ENCODE measurements at places on chromosomes 7 and 10.

GRCh38 chr10:74671716-74672115, 154.7 kb upstream of the KAT6B start:
- no peak for DNase-seq

DNA sequence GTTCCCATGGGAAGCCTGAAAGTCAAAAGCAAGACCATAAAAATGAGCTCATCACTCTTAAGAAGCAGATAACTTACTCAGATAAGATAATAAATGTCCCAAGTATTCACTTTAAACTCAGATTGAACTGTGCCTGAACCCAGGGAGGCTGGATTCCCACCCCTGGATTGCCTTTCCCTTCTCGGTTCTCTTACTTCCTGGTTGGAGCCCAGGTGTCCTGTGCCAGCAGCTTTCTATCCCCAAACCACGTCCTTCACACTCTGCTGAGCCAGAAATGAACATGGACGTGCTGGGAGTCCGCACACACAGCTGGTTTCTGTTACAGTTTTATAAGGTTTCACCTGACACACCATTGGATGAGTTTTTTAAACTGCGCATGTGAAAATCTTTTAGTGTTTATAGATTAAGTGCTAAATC, 636.2 kb upstream of the IGFBP3 start:
- no peak for DNase-seq

GRCh38 chr10:99172950-99173349, 62.7 kb downstream of the HPSE2 start:
- DNase-seq: no peak

GRCh38 chr10:97124211-97124610, 61.5 kb downstream of the SLIT1 start:
- DNase-seq: no peak

DNA sequence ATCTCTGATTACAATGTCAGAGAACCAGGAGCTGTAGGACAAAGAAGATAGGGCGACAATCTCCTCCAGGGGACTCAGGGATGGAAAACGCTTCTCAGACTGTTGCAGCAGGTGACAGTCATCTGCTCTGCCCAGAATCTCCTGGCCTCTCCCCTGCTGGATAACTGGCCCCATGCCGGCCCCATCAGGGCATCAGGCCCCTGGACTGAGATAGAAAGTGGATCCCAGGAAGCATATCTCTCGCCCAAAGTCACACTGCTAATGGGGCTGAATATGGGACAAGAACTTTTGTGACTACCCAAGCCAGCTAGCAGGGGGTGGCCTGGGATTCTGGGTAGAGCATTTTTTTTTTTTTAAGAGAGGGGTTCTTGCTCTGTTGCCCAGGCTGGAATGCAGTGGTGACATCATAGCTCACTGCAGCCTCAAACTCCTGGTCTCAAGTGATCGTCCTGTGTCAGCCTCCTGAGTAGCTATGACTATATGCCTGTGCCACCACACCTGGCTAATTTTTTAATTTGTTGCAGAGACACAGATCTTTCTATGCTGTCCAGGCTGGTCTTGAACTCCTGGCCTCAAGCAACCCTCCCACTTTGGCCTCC, 20.5 kb upstream of the MLXIPL start:
- DNase-seq: no peak

GRCh38 chr10:132671228-132672154, 114.5 kb downstream of the NKX6-2 start:
- no peak for DNase-seq

DNA sequence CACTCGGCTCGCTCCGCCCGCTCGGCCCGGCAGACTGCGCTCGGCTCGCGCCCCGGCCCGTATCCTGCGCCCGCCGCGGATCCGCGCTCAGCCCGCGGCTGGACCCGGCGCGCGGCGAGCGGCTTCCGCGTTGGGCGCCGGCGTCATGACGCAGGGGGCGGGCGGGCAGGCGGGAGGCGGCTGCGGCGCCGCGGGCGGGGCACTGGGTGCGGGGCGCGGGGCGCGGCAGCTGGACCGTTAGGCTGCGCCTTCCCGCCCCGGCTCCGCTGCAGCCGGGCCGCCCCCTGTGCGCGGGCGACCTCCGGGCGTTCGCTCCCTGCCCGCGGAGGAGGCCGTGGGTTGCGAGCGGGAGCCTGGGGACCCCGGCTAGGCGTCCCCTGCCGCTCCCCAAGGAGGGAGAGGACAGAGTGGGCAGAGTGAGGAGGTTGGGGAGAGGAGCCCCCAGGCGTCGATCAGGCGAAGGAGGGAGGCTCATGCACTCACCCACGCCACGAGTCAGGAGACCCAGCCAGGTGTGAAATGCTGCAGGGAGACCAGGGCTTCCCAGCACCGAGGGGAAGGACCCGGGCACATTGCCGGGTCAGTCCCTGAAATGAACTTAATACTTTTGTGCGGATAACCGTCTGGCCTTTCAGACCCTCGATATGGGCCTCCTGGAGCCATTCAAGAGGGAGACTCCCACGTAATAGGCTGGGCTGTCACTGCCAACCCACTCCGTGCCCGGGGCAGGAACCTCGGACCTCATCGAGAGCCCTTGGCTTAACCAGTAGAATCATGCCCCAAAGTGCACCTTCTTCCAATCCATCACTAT, at the start of gene PIP4K2A:
Gene PIP4K2A, minus strand, starts transcription at position 100 of the 811 bp plus-strand sequence. CDS start 252 bp downstream, outside the sequence.
- DNase-seq: peak; percentile 25

DNA sequence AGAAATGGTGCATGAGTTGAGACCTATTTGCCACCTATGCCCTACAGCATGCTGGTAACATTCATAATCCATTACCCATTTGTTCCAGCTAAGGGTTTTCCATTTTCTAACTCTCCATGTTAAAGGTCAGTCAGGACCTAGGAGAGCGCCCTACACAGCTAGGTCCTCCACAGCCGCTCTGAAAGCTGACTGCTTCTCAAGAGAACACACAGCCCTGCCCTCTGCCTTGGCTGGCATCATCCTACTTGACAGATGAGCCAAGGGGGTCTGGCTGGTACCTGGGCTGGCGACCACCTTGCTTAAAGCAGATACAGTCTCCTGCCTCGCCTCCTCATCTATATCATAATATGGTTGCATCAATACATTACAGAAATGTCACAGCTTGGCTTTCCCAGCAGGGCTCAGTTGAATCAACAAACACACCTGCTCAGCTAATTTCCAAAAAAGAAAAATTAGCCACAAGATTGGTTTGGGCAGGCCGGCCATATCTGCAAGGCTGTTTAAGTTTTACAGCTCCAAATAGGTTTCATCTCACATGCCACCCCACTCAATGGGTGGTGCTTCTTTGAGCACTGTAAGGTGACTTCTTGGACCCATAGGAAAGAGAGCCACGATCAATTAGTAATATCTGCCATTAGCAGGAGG, 17.3 kb downstream of the TLL2 start:
- DNase-seq: no peak

GRCh38 chr10:82691211-82691610, 816.2 kb downstream of the NRG3 start:
- DNase-seq: no peak

DNA sequence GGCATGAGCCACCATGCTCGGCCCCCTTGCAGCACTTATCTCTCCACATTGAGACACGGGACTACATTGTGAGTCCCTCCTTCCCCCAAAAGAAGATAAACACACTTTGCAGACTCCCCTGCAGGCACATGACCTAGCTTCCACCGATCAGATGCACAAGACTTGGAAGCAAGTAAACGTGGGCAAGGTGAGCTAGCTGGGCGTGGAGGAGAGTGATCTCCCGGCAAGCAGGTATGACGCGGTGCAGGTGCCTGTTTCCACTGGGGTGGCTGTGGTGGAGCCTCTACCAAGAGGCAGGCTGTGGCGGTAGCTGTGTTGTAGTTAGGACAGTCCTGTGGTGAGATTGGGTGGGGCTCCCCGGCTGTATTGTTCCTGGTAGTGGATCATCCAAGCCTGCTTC, 7.7 kb upstream of the COMTD1 start:
- no peak for DNase-seq

DNA sequence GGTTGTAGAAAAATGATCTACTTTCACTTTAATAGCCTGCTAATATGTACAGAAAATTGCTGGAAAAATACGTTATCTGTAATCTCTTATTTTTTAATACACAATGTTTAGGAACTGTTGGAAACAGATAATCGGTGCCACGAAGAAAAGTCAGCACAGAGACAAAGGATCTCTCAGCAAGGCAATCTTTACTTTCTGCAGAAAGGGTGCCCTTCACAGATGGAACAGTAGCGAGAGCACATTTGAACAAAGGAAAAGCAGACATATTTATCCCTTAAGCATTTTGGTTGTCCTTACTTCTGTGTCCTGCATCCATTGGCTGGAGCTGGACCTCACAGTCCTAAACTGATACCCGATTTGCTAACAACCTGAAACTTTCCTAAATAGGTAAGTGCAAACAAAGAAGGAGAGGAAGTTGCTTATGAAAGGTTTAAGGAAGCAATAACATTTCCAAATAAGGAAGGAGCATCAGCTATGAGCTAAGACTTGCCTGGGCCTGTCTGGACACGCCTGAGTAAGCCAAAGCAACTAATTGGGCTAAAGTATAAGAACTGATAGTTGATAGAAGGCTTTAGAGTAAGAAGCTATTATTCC, 640.0 kb downstream of the SH2D4B start:
- no peak for DNase-seq

DNA sequence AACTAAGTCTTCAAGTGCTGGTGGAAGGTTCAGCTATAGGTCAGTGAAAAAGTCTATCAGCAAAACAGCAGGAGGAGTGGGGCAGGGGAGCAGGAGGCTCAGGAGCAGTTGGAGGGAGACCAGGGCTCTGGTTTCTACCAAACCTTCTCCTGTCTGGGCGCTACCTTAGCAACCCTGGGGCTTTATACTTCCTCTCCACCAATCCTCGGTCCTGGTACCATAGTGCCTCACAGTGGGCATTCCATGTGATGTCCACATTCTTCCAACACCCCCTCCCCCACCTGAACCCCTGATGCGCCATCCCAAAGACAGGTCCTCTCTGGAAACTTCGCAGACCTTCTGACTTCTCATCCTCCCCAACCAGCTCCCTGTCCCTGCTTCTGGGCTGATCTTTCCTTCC, 25.3 kb upstream of the ACSM6 start:
- no peak for DNase-seq

GRCh38 chr7:151438864-151439601, 908 bp downstream of the CRYGN start:
- no peak for DNase-seq

DNA sequence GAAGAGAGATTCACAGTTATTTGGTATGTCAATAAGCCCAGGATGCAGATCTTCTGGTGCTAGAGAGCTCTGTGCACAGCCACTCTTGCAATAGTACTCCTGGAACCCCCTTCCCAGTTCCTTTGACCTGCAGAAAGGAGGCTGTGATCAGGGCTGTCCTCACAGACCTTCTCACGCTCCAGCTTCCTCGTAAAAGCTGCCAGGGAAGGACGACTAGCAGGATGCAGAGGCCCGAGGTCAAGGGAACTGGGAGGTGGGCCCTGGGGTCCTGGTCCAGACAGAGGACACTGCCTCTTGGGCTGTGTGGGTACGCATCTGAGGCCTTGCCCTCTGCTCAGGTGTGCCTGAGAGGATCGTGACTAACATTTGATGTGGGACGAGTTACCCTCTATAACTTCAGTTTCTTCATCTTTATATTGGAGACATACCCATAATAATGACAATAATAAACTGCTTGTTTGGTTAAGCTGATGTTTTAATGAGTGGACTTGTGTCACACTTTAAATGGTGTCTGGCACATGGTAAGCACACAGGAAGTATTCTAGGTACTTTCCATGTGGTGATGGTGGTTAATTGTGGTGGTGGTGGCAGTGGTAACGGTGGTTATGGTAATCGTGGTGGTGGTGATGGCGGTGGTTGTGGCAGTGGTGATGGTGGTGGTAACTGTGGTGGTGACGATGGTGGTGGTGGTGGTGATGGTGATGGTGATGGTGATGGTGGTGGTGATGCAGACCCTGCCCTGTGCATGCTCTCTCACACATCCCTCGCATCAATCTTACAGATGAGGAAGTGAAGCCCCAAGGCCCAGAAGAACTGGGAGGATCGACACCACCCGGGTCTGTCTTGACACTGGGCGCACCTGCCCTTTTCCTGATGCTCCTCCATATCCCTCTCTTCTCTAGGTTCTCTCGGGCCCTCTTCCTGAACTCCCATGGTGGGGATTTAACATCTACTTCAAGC, 235.2 kb upstream of the GRB10 start:
- no peak for DNase-seq

DNA sequence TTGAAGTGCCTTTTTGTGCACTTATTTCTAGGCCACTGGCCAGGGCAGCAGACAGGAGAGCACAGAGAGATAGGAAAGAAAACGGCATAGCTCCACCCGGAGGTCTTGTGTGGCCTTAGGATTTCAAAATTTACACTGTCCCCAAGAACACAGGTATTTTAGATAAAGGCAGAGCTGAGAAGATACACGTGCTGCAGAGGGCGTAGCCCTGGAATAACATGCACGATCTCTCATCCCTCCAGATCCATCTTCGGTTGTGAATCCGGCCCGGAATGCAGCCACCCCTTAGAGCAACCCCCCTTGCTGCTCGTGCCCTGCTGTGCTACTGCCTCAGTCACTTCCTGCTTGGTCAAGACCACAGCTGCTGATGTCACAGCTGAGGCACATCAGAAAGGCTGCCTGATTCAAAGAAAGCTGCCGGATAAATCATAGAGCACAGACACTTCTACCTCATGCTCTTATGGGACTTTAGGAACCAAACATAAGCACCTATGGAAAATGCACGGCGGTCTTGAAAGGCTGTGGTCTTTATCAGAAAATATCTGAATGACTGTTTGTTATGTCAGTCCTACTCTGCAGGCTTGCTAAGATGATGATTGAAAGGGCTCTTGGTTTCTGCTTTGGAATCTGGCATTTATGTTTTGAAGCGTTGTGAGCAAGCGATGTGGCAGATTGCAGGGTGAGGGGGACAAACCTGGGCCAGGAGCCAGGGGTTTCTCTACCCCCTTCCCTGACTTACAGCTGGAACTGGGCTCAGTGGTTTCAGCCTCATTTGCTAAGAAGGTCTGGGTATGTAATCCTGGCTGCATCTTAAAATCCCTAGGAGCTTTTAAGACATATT, 152.0 kb downstream of the SVIL start:
- DNase-seq: no peak

- no peak for DNase-seq
These were observed 11.5 kb upstream of the MACC1 start for GRCh38 chr7:20228654-20229053.

DNA sequence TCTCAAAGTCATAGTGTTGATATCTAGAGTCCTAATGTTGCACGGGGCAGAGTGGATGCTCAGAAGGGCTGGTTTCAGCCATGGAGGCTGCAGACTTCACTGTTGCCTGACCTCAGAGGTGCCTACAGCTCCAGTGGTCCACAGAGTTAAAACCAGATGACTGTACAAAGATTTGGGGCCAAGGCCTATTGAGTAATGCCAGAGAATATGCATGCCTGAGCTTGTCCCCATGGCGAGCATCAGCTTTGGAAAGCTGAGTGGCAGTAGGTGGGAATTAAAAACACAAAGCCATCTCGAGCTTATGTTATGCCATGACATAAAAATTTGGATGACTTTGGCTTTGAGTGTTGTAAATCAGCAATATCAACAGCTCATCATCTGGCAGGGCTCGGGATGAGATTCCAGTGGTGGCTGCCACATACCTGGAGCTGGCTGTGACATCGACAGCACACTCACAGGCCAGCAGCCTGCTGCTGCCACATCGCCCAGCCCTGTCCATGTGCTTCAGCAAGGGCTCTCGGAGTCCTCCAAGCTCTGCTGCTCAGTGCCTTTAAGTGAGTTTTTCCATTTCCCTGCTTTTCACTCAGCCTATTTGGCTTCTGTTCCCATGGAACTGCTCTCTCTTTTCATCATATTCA, 379.6 kb downstream of the TNS3 start:
- DNase-seq: no peak

Data from NT2/D1 (cell line).